Esophagus mucosa (tissue), 1 donor: ENCODE measurements at places on chromosomes 16 and 17.
A peak's percentile ranks its signal among the peaks of the same experiment; 100 is the strongest.

DNA sequence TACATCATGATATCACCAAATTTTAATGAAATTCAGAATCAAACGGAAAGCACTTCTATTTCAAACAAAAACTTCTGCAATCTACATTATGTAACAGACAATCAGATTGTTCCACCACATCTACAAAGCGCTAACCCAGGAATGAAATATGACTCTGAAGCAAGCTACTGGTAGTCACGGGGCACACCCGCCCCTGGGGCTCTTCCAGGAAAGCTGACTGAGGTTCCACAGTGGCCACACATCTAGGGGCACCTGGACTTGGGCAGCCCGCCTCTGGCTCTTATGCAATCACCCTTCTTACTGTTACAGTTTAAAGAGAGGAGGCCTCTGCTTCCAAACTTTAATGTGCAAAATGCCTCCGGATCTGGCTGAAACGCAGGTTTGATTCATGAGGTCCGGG is 27.5 kb downstream of the ZCCHC14 start:
- peak; percentile 77 for ATAC-seq

GRCh38 chr17:62601471-62601870 is 26.0 kb upstream of the MRC2 start:
- ATAC-seq = no peak

GRCh38 chr17:2937331-2938003 is 125.9 kb downstream of the OR1D5 start:
- no peak for ATAC-seq

GRCh38 chr17:7667656-7668406 is 17.1 kb downstream of the ATP1B2 start:
- ATAC-seq = peak; percentile 19
